ENCODE measurements at places on chromosomes 12 and 14. TPM values are rescaled to one million over a fixed set of nuclear protein-coding genes. Genes with fewer than 3 reads are reported as not detected.

LRTM2 gene
- not detected for total RNA-seq

SLC25A47 gene
- total RNA-seq, result not detected

GNB3 gene
- 3.9 TPM for total RNA-seq

TMEM117 gene
- 13.5 TPM for total RNA-seq

SLC41A2 gene
- 16.8 TPM for total RNA-seq

RGS6 gene
- total RNA-seq, result not detected

ZFHX2 gene
- under 0.01 TPM for total RNA-seq

BCL2L14 gene
- total RNA-seq, result not detected

MYO1A gene
- under 0.01 TPM for total RNA-seq

DCN gene
- 125 TPM for total RNA-seq

KRT71 gene
- total RNA-seq, result not detected

FAM161B gene
- total RNA-seq, result 5.2 TPM

TGM1 gene
- 2.2 TPM for total RNA-seq

FOXA1 gene
- not detected for total RNA-seq

OASL gene
- under 0.01 TPM for total RNA-seq

C12orf50 gene
- not detected for total RNA-seq

ARID4A gene
- 11.9 TPM for total RNA-seq

EML5 gene
- 0.86 TPM for total RNA-seq

KCNK10 gene
- total RNA-seq, result not detected

KLHL33 gene
- 0.43 TPM for total RNA-seq

FAM177A1 gene
- total RNA-seq, result 43.6 TPM

OTOGL gene
- under 0.01 TPM for total RNA-seq

SOCS2 gene
- 45.1 TPM for total RNA-seq

Data from fibroblast of villous mesenchyme (primary cell).